ENCODE measurements at places on chromosomes 4 and X.

- no peak for DNase-seq
Observed at GRCh38 chrX:132114607-132115006, 13.2 kb downstream of the FRMD7 start.

GRCh38 chr4:110622841-110623717 is at the start of gene PITX2:
PITX2 (minus strand) TSS chr4:110623077; CDS start chr4:110622460, 617 bp downstream.
- DNase-seq = no peak

DNA sequence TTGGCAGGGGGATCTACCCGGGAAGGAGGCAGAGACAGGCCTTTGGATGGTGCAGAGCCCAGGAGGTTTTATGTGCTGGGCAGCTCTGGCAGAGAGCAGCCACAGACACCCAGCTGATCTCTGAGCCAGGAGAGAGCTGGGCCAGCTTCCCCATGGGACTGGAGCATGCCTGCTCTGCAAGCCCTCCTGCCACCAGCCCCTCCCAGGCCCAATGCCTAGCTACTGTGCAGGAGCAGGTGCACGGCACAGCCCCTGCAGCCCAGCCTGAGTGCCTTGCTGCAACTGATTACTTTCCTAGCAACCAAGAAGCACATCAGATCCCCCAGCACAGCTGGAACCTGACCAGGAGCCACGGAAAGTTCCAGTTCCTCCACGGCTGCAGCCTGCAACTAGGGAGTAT is 57.8 kb upstream of the BEND2 start:
- no peak for DNase-seq

DNA sequence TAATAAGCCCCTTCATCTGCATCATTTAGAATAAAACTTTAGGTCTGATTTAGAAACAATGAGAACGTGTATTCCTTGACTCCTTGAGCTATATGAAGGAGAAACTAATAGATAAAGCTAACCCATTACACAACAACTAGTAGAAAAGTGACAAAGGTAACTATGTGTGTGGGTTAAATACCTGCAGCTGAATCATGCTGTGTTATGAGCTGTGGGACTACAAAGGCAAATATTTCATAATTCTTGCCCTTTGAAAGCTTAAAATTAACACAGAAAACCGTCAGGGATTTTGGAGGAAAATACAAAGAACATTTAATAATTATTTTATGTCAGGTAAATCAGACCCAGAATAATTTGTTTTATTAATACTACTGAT is 898 bp upstream of the NDP start:
- no peak for DNase-seq

GRCh38 chr4:132001542-132001941 is 1147.6 kb upstream of the PCDH10 start:
- DNase-seq = no peak

DNA sequence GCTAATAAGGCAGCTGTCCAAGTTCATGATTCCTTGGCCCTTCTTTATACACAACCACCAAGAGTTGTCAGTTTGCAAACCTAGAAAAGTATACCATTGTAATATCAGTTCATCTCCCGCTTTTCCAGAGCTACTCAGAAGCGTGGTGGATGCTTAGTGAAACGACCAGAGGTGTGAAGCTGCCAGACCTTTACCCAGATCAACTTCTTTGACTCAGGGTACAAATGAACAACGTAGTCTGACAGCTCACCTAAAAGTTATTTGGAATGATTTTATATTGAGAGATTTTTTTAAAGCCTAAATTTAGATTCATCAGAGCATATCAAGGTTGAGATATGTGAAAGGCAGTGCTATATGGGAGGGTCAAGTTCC is 169.7 kb downstream of the CBR4 start:
- DNase-seq = no peak

Data from stimulated activated CD8-positive, alpha-beta memory T cell treated with anti-CD3 and anti-CD28 coated beads, Interleukin-15, amount 100 ng/mL, for 24 hours (primary cell).